CD8-positive, alpha-beta memory T cell (primary cell): ENCODE measurements at places on chromosomes 16 and 17. TPM values are rescaled to one million over a fixed set of nuclear protein-coding genes. Genes with fewer than 3 reads are reported as not detected.
A peak's percentile ranks its signal among the peaks of the same experiment; 100 is the strongest.

Gene STH
- not detected for total RNA-seq

DNA sequence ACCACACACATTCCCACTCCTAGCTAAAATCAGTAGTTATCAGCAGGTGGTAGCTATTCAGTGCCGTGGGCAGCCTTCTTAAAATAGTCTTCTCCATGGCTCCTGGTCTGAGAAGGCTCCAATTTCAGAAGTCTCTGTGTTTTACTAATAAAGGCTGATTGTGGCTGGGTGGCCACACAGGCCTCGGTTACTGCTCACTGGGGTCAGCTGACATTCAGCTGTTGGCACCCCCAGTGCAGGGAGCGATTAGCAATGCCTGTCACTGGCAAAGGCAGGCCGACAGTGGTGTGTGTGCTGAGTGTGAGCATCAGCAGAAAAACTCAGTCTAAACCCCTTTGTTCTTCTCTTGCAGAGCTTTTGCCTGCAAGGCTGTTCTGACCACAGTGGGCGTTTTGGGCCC is 16.6 kb upstream of the DBNDD1 start:
- no peak for DNase-seq

GRCh38 chr16:25014500-25015147 is 545 bp downstream of the ARHGAP17 start:
- DNase-seq: peak; percentile 14

GRCh38 chr17:14886200-14886739 is 378.9 kb downstream of the PMP22 start:
- no peak for DNase-seq

DNA sequence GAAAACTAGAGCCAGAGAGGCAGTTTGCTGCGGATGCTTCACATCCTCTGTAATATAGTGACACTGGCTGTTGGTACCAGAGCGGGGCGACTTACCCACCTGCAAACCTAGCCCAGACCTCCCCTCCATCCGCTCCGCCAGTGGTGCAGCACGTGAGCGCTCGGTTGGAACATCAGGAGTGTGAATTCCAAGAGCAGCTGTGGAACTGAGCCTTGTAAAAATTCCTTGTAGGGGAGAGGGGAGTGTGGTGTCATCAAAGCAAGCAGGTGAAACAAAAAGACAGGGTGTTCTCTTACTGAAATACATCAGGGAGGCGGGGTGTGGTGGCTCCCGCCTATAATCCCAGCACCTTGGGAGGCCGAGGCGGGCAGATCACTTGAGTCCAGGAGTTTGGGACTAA is 51.3 kb downstream of the CCDC42 start:
- DNase-seq: no peak

DNA sequence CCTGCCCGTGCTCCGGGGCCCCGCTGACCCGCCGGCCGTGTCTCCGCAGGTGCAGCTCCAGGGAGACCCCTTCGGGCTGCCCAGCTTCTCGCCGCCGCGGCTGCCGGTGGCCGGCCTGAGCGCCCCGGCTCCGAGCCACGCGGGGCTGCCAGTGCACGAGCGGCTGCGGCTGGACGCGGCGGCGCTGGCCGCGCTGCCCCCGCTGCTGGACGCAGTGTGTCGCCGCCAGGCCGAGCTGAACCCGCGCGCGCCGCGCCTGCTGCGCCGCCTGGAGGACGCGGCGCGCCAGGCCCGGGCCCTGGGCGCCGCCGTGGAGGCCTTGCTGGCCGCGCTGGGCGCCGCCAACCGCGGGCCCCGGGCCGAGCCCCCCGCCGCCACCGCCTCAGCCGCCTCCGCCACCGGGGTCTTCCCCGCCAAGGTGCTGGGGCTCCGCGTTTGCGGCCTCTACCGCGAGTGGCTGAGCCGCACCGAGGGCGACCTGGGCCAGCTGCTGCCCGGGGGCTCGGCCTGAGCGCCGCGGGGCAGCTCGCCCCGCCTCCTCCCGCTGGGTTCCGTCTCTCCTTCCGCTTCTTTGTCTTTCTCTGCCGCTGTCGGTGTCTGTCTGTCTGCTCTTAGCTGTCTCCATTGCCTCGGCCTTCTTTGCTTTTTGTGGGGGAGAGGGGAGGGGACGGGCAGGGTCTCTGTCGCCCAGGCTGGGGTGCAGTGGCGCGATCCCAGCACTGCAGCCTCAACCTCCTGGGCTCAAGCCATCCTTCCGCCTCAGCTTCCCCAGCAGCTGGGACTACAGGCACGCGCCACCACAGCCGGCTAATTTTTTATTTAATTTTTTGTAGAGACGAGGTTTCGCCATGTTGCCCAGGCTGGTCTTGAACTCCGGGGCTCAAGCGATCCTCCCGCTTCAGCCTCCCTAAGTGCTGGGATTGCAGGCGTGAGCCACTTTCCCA is 5.9 kb downstream of the CTF1 start:
- DNase-seq: peak; percentile 71

DNA sequence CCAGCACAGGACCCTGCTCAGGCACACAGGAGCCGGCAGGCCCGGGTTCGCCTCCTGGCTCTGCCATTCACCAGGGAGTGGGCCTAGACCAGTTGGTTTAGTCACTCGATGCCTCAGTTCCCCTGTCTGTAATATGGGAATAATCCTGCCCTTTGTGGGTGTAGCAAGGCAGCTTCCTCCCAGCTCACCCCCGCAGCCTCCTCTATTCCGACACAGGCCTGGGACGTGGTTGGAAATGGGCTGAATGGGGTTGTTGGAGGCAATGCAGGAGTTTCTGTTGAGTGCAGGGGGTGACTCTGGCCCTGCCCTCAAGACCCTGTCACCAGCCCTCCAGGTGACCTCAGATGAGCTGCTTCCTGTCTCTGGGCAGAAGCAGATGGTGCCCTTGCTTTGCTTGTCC is 19.8 kb downstream of the SLC5A10 start:
- no peak for DNase-seq
